ENCODE measurements at places on chromosomes 5 and 9.
A peak's percentile ranks its signal among the peaks of the same experiment; 100 is the strongest.

- DNase-seq, result no peak
- H3K27me3 ChIP-seq, result no peaks in the 10 kb centered on the region
- H3K36me3 ChIP-seq, result no peaks in the 10 kb centered on the region
- no peaks in the 10 kb centered on the region for H3K4me1 ChIP-seq
Measured at GRCh38 chr5:28808967-28809810, 1770.8 kb upstream of the CDH9 start.

DNA sequence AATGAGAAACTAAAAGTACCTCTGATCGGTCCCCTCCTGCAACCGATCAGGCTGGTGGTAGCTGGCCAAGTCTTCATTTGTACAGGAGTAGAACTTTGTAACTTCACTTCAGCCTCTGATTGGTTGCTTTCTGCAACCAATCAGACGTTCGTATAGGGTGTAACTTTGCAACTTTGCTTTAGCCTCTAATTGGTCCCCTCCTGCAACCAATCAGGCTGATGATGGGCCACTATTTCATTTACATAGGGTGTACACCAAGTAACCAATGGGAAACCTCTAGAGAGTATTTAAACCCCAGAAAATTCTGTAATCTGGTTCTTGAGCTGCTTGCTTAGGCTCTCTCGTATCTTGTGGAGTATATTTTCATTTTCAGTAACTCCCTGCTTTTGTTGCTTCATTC lies 445.5 kb downstream of the MED10 start:
- no peaks in the 10 kb centered on the region for H3K36me3 ChIP-seq
- H3K4me1 ChIP-seq, result no peaks in the 10 kb centered on the region
- peaks cover 8% of the 10 kb centered on the region for H3K27me3 ChIP-seq
- H3K27ac ChIP-seq, result no peak overlapping the region
- DNase-seq, result no peak

- H3K27ac ChIP-seq, result no peak overlapping the region
- no peaks in the 10 kb centered on the region for H3K36me3 ChIP-seq
- H3K27me3 ChIP-seq, result peaks cover 28% of the 10 kb centered on the region
Measured at GRCh38 chr5:122500245-122501088, 188.4 kb downstream of the SNCAIP start.

DNA sequence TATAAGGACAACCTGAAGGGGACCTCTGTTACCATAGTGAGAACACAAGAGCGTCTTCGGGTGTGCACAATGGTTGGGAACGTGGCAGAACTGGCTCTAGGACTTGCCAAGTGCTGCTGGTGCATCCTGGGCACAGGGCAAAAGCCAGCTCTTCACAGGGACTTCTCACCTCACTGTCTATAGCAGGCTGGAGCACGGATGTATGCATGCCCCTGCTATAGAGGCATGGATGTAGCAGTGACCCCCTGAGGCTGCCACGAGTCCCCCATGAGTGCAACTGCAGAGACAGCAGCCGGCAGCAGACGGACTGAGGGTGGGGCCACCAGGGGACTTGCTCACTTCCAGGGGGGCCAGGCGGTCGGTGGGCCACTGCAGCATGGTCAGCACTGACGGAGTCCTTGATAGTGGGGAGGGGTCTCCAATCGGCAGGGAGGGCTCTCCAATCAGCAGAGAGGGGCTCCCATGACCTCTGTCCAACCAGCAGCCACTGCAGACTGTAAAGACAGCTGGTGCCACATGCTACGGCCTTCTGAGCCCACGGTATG lies 64.9 kb downstream of the SEMA4D start:
- H3K36me3 ChIP-seq, result peaks cover 34% of the 10 kb centered on the region
- H3K27me3 ChIP-seq, result no peaks in the 10 kb centered on the region
- H3K4me3 ChIP-seq, result no peak overlapping the region
- H3K4me1 ChIP-seq, result peaks cover 80% of the 10 kb centered on the region
- no peak overlapping the region for H3K27ac ChIP-seq

DNA sequence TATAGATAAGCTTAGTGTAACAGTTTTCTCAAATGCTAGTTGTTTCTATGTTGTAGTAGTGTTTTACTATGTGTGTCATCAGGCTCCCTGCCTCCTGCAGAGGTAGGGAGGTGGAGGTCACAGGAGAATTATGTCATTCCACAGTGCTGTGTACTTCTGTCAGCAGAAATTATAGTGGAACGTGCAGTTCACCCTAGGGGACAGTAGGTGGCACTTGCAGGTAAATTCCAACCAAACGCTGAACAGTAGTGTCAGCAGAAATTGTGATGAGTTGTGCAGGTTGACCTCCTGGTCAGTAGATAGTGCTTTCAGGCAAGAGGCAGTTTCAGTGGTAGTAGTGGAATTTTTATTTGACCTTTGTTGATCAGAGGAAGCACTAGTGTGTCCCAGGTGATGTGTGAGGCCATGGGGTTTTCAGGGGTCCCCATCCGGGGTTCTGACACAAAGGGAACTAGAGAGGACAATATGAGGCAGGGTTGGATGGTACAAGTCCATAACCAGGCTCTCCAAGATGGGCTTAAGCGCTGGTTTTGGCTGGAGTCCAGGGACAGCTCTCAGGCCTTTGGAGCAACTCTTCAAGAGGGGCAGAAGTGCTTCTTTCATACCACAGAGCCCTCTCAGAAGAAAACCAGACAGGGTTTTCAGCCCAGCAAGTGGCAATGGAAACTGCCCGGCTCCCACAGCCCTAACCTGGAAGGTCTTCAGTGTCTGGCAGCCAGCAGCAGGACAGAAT lies 402.9 kb downstream of the CYLC2 start:
- no peaks in the 10 kb centered on the region for H3K27me3 ChIP-seq
- no peaks in the 10 kb centered on the region for H3K36me3 ChIP-seq
- no peaks in the 10 kb centered on the region for H3K4me1 ChIP-seq
- DNase-seq, result no peak

DNA sequence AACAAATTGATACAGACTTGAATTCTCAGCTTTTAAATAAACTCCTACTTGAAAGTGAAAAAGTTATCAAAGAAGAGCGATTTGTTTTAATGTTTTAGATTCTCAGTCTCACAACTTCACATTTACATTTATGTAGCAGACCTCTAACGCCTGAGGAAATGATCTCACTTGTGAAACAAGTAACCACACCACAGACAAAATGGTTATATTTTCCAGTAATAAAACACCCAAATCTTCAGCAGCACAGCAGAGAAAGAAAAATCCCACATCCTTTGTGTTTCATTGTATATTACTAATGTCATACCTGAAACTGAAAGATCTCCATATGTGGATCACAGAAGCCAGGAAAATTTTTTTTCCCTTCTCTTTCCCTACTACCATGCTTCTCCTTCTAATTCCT lies 29.8 kb upstream of the GZMA start:
- no peak for DNase-seq
- H3K27me3 ChIP-seq, result no peaks in the 10 kb centered on the region
- H3K4me1 ChIP-seq, result peaks cover 39% of the 10 kb centered on the region

GRCh38 chr9:104240890-104241289 lies 146.8 kb downstream of the SMC2 start:
- H3K4me3 ChIP-seq, result no peak overlapping the region
- DNase-seq, result no peak
- no peaks in the 10 kb centered on the region for H3K4me1 ChIP-seq
- no peaks in the 10 kb centered on the region for H3K36me3 ChIP-seq

DNA sequence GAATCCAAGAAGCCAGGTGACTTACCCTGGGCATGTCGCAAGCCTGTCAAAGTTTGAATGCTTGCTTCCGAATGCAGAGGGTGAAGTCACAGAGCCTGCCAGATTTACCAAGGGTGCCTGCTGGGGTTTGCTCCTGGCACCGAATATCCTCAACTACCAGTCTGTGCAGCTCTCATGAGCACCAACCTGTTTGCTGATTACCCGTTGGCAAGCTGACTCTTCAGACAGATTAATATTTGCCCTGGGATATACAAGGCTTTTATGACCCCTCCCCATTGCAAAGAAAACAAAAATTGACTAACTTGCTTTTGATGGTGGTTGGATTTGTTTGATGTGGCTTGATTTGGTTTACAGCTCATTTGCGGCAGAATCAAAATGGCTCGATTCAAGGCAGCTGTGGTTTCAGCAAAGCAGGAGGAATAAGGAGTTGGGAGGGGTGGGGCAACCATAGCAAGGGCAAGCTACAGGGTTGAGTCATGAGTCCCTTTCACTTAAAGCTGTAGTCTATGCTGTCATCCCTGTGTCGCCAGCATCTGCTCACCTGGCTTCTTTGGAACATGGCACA lies 82.3 kb upstream of the AGXT2 start:
- peaks cover 77% of the 10 kb centered on the region for H3K27me3 ChIP-seq
- no peak overlapping the region for H3K27ac ChIP-seq
- H3K4me3 ChIP-seq, result no peak overlapping the region
- peaks cover 10% of the 10 kb centered on the region for H3K4me1 ChIP-seq
- no peak for DNase-seq
- no peaks in the 10 kb centered on the region for H3K36me3 ChIP-seq

DNA sequence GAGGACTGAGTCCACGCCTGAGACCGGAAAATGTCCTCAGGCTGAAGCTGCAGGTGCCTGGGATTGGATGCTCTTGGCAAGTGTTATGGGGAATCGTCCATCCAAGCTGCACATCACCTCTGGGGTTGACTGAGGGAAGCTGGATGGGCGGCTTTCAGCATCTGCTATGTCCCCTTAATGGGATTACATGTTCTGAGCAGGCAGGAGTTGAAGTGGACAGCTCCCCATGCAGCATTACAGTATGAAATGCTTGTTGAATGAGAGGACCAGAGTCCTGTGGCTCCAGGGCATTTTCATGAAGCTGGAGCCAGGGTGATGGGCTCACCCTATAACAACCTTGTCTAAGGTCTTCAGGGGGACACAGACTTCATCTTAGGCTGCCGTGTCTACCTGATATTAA lies 270.9 kb downstream of the HSPA4 start:
- H3K36me3 ChIP-seq, result no peaks in the 10 kb centered on the region
- H3K4me3 ChIP-seq, result no peak overlapping the region
- H3K27ac ChIP-seq, result no peak overlapping the region
- no peak for DNase-seq
- H3K27me3 ChIP-seq, result peaks cover 29% of the 10 kb centered on the region

- H3K4me3 ChIP-seq, result no peak overlapping the region
- DNase-seq, result no peak
- H3K4me1 ChIP-seq, result peaks cover 16% of the 10 kb centered on the region
- H3K27me3 ChIP-seq, result peaks cover 9% of the 10 kb centered on the region
Measured at GRCh38 chr5:56078278-56079156, 83.8 kb upstream of the IL6ST start.

DNA sequence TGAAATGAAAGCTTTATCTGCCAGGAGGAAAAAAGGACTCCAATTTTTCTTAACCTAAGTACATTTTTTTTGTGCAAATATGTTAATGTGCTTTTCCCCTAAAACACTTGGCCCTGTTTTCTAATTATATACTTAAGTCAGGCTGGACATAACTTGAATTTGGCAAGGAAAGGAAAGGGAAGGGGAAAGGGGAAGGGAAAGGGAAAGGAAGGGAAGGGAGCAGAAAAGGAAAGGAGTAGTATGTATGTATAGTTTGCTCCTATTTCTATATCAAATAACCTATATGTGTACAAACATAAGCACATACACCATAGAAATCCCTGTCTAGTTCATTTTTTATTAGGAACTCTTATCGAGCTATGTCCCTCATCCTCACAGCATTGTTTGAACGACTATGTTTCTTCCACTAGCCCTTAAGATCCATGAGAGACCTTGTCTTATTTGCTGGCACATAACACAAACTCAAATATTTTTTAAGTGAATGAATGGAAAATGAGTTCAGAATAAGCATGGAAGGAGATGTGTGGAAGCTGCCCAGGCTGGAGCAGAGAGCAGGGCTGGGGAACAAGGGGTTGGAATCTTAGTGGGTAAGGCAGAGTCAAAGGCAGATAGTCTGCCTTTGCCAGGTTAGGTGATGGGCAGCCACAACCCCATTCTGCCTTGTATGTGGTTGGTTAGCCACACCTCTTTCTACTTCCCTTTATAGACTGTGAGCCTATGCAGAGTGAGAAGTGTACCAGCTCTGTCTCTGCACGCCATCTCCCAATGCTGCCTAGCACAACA lies 70.0 kb downstream of the KLHL3 start:
- no peak overlapping the region for H3K4me3 ChIP-seq
- H3K27ac ChIP-seq, result peak overlapping the region; percentile 65
- no peaks in the 10 kb centered on the region for H3K27me3 ChIP-seq
- H3K4me1 ChIP-seq, result peaks cover 16% of the 10 kb centered on the region
